NCI-H446 treated with DMSO at 0.1 percent for 48 hours (cell line): ENCODE measurements at places on chromosomes 2 and 18.

DNA sequence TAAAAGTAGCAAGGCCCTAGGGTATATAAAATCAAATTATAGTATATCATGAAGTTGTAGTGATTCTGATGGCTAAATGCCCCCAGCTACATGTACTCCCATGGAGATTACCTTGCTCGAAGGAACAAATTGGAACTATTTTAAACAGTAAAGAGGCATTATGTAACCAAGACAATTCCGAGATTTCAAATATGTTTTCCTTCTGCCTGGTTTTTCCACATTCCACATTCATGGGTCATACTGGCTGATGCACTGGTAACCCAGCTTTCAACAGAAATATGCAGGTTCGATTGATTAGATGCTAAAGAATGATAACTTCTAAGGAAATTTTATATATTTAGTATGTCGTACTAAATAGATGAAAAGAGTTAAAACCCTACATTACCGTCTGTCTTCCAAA is 62.3 kb upstream of the MGAT4A start:
- no peak for DNase-seq

DNA sequence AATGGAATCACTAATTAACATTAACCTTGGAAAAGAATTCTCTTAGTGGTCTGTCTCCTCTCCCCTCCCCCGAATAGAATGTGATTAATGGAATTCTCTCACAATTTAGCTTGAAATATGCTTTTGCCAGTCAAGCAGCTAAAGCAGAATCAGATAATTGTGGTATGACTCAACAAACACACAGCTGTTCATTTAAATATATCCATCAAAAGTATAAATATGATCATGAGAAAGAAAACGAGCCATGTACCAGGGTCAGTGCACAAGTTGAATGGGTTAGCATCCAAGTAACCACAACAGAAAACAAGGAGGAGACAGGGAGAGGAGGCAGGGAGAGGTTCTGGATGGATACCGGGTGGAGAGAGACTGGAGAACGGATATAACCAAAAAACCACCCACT is 66.9 kb downstream of the ACVR1 start:
- DNase-seq = peak; percentile 24

GRCh38 chr18:6885006-6885481 is 155.5 kb downstream of the ARHGAP28 start:
- no peak for DNase-seq

DNA sequence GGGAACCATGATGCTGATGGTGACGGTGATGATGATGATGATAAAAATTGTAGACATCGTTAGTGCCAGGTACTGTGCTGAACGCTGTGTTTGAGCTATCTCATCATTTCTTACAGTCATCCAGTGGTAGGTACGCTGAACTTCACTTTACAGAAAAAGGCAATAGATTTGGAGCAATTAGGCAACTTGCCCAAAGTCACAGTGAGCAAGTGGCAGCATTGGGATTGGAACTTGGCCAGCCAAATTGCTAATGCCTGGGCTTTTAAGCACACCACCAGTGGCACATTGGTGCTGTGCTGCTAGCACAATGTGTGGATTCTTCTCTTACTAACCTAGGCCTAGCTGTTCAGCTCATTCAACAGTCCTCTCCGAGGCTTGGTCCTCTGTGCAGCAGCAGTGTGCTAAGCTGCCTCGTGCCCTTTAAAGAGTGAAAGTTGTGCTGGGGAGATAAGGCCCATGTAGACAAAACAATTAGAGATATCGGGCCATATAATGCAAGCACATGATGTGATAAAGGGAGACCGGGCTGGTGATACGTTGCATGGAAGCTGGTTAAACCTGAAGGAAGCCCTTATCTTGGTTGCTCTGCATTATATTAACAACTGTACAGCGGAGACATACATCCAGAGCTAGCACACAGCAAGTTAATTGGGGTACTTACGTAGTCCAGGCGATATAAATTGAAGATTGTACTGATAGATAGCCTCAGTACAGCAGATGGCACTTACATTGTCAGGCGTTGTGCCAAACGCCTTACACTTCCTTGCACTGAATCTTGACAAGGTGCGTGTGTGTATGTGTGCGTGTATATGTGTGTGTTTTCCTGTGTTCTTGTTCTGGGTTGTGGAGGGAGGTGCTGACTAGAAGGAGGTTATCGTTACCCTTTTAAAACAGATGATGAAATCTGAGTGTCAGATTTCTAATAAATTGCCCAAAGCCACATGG is 28.4 kb downstream of the HK2 start:
- DNase-seq = peak; percentile 34

DNA sequence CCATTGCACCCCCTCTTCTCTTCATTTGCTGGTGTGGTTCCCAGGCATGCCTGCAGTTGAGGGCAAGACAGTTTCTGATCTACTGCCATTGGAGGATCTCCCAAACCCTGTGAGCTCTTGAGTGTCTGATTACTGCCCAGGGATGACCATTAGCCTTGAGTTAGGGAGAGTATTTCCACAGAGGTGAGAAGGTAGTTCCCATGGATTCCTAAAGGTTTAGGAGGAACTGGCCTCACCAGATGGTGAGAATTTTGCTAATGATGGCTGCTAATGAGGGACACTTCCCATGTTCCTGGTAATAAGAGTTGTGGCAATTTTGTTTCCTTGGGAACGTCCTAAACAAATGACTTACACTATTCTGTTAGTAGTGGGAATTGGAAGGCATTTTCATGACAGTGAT is 42.5 kb downstream of the PTPRM start:
- DNase-seq = no peak

DNA sequence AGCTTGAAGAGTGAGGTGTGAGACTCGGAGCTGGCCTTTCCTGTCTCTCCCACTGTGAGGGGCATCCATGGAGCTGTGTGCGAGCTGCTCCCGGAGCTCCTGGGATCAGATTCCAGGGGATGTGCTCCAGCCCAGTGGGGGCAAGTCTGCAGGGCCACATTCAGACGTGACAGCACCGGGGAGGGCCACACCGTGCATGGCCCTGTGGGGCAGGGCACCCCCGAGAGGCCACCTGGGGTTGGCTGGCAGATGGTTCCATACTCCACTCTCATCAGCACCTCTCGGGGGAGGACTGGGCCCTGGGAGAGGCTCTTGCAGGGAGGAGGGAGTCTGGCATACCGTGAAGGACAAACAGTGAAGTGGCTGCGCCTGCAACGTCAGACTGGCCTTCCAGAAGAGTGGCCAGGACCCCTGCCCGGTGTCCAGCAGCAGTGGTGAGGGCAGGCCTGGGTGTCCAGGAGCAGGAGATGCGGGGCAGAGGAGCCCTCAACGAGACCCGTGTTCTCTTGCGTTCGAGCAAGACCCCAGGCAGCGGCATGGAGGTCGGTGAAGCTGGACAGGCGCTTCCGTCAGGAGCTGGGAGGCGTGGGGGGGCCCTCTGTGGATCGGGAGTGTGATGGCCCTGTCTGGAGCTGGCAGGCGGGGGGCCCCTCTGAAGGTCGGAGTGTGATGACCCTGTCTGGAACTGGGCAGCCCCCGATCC is 84.3 kb downstream of the ASB1 start:
- DNase-seq = no peak

DNA sequence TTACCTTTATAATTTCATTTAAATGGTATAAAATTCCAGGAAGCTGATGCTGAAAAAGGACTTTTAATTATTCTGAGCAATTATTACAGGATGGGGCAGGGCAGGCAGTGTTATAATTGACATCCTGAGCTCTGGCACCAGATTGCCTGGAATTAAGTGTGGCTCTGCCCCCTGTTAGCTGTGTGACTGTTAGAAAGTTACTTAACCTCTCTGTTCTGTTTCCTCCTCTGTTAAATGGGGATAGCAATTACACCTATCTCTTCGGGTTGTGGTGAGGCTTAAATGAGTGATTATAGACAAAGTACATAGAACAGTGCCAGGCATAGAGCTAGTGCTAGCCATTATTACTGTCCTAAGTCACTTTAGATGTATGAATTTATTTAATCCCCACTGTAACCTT is 327.3 kb downstream of the SMAD2 start:
- no peak for DNase-seq

DNA sequence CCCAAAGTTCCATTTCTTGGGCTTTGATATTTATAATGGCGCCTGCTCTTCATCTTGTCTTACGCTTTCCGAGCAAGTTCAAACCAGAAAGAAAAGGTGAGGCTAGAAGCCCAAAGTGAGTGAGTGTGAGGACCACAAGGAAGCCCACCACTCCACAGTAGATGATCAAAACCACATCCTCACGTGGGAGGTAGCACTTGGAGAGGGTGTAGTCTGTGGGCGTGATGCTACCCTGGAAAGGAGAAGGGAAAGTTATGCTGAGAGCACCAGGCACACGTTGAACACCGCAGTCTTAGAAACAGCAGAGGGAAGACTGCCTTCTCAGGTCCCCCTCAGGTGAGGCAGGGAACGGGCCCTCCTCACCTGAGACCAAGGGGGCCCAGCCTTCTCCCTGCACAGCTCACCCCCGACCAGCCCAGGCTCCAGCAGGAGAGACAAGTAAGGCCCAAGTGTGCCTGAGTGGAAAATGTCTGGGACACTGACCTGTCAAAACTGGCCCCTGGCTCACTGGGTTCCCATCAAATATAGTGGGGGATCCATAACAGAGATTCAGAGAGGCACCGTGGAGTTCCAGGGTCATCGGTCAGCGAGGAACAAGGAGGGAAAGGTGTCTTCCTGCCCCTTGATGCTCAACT is 23.6 kb downstream of the MPPE1 start:
- DNase-seq = no peak

DNA sequence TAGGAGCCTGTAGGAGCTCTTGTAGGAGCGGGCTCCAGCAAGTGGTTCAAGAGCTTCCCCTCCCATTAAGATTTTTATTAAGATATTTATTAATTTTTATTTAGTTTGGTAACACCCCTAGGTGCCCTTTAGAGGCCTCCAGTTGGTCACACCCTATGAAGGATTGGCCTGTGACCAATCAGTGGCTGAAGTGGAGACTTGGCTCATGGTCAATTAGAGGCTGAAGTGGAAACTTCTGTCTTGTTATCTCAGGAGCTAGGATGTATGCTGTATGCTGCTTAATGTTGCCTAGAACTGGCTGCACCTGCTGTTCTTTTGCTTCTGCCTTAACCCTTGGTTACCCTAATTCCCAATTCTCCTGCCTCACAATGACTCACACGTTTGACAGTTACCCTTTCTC is 48.7 kb downstream of the DHRS9 start:
- DNase-seq = no peak

GRCh38 chr2:100893392-100894104 is 73.6 kb downstream of the NPAS2 start:
- DNase-seq = no peak

- DNase-seq = no peak
These were observed 255.0 kb downstream of the CAMKMT start for GRCh38 chr2:44616667-44617155.

DNA sequence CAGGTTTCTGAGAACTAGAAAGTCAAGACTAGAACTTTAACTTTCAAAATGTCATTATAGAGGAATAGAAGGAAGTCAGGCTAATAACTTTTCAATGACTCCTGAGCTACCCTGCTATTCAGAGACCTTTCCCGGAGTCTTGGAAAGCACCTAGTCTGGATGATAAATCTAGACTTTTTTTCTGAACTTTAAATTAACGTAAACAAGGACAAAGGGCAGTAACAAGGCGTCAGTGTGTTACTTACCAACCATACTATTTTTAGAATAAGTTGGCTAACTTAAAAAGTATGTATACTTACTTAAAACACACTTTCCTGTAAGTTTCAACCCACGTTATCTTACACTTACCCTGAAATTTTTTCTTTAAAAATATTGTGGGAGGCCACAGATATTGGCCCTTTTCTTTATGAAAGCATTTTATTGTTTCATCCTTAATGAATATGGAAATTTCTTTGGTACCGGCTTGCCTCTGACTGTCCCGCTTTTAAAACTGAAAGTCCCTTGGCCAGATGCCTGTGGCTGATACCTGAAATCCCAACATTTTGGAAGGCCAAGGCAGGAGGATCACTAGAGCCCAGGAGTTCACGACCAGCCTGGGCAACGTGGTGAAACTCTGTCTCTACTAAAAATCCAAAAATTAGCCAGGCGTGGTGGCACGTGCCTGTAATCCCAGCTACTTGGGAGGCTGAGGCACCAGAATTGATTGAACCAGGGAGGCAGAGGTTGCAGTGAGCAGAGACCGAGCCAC is 9.7 kb downstream of the PMAIP1 start:
- no peak for DNase-seq

DNA sequence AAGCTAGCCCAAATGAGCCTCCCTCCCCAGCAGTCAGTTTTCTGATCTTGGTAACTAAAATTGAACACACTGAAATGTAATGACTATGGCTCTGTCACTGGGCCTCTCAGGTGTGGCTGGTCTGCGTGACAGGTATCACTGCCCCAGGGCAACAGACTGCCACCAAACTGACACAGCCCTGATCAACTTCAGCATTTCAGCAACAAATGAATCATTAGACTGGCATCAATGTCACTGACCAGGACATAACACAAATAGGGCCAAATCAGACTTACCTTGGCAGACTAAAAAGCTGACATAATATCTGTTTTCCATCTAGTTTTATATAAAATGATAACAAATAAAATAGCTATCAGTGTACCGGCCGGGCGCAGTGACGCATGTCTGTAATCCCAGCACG is 290.8 kb upstream of the CHAC2 start:
- DNase-seq = no peak

- no peak for DNase-seq
These were observed 38.5 kb downstream of the LPIN1 start for GRCh38 chr2:11784747-11785610.

DNA sequence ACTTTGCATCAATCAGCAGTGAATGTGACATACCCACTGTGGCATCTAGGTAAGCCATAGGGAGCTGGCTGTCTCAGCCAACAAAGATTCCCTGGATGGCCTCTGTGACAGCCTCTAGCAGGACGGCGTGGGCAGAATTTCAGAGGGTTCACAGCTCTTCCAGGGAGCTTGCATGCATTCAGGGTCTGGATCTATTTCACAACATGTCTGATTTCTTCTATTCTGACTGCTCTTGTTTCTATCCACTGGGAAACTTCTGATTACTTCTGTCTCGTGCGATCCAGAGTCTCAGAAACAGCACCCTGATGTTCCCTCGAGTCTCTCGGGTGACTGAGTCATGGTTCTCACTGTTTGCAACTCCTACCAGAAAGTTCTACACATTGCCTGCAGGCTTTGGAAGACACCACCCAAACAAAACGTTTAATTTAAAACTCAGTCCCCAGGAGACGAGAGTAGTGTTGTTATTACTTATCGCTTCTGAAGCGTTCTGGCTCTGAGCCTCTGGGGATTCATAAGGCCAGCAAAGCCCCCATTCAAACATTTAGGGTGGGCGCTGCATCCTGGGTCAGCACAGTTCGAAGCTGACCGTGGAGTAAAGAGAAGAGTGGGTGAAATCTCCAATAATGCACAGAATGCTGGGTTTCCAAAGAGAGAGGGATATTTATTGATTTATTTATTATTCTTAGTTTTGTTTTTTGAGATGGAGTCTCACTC is 41.9 kb upstream of the ODC1 start:
- no peak for DNase-seq

GRCh38 chr2:219002395-219003266 is 9.4 kb upstream of the CRYBA2 start:
- DNase-seq = no peak

- DNase-seq = no peak
These were observed 1626.3 kb upstream of the CELF4 start for GRCh38 chr18:39191931-39192330.

DNA sequence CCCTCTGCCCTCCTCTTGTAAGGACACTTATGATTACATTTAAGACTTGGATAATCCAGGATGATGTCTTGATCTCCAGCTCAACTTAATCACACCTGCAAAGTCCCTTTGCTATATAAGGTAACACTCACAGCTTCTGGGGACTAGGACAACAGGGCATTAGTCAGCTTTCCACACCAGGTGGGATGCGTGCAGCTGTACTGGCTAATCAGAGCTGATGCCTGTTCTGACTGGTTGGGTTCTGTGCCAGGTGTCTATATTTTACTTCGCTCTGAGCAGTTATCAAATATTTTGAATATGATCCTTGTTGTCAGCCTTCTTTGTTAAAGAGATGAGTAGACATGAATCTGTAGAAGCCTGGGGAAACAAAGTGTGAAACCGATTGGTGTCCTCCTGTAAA is 115.5 kb upstream of the ATP8B1 start:
- DNase-seq = no peak
